CD8-positive, alpha-beta T cell (primary cell): ENCODE measurements at places on chromosomes 5 and 9.

- DNase-seq, result no peak
Measured at GRCh38 chr9:125241863-125242739, 958 bp upstream of the HSPA5 start.

DNA sequence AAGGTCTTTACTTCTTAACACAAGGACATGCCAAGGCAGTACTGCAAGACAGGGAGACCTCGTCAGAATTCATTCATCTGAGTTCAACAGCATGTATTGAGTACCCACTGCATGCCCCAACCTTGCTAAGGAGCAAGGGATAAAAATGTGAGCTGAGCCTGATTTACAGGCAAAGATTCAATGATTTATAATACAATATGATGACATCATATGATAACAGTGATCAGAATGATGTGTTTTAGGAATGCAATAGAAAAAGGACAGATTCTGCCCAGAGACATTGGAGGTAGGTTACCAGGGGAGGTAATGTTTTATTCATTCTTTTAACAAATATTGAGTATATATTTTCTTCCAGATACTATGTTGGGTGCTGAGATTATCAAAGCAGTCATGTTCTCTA is 406.6 kb downstream of the ARHGEF28 start:
- no peak for DNase-seq

DNA sequence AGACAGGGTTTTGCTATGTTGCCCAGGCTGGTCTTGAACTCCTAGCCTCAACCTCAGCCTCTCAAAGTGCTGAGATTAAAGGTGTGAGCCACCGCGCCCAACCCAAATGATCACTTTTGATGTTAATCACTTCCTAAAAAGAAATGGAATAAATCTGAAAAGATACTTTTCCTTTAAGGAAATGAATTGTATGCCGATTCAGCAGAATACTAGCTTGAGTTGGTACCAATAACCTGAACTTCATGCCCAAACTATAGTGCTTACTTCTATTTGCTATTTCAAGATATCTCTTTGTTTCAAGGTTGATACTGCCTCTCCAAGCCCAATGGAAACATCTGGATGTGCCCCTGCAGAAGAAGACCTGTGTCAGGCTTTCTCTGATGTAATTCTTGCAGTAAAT is 4.0 kb downstream of the CCNB1 start:
- no peak for DNase-seq

DNA sequence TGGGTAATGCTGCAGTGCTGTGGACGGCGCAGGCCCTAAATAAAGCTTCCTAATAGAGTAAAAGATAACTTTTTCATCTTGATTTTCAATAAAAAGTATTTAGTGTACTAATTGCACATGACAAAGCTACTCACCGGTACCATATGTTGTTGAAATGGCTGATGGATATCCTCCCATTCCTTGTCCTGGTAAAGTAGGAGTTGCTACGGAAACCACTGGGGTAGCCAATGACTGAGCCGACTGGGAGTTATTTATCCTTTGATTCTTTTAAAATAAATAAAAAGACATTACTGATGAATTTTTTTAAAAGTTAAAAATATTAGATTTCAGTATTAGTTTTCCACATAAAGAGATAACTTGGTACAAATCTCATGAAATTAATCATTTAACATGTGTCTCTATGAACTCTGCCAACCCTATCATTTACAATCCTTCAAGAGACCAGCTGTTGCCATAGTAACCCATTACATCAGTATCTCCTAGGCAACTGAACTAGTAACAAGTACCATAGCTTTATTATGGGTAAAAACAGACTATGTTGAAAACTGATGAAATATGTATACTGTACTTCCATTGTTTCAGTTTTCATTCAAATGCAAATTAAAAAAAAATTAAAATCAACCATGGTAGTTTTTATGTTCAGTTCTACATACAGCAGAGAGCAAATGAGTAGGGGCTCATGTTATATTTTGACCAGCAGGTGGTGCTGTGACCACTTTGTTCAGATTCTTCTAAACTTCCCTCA is 153.7 kb downstream of the MEF2C start:
- no peak for DNase-seq

DNA sequence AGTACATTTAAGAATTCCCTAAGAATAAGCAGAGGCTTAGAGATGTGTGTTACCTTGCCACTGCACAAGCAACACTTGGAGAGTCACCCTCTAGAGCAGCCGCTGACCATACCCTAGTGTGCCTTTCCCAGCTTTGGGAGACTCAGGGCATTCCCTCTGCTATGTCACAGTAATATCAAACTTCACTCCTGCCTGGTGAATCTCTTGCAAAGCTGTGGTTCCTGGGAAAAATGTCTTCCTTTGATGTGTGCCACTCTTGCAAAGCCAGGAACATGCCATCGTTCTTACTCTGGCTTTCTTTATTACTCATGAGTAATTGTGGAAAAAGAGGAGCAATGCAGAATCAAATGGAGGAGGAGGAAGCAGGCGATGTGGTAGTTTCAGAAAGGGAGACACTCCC is 173.2 kb downstream of the CCDC192 start:
- DNase-seq, result no peak

DNA sequence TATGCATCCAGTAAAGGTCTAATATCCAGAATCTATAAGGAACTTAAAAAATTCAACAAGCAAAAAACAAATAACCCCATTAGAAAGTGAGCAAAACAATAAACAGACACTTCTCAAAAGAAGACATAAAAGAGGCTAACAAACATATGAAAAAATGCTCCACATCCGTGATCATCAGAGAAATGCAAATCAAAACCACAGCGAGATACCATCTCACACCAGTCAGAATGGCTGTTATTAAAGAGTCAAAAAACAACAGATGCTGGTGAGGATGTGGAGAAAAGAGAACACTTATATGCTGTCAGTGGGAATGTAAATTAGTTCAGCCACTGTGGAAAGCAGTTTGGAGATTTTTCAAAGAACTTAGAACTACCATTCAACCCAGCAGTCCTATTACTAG is 86.1 kb downstream of the WWC1 start:
- DNase-seq, result no peak

DNA sequence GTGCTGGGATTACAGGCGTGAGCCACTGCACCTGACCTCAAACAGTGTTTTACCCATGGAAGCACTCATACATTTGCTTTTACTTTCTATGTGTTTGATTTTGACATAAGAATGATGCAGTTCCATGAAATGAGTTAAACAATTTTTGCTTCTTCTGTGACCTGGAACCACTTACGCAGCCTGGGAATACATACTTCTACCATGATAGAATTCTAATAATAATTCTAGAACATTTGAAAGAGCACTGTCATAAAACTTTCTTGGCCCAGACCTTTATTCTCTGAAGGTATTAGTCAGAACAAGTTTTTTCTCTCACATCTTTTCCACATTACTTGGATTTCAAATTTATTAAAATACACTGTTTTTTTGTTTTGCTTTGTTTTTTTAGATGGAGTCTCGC is 25.3 kb upstream of the COL5A1 start:
- DNase-seq, result no peak

DNA sequence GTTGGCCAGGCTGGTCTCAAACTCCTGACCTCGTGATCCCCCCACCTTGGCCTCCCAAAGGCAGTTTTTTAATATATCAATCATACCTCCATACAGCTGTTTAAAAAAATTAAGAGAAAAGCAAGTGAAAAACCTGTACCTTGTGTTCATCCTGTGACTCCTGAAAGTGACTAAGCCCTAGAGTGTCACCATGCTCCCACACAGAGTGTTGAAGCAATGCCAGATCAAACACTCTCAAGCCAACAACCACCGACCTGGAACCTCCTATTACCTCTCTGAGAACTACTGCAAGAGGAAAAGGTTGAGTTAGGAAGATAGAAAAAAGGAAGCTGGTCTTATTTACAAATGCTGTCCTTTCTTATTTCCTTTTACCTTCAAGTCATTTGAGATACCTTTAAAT is 123.5 kb downstream of the RASEF start:
- DNase-seq, result no peak

- DNase-seq, result no peak
Measured at GRCh38 chr5:14995229-14995628, 123.7 kb upstream of the ANKH start.

- no peak for DNase-seq
Measured at GRCh38 chr9:98869078-98869745, 61.7 kb downstream of the GALNT12 start.

DNA sequence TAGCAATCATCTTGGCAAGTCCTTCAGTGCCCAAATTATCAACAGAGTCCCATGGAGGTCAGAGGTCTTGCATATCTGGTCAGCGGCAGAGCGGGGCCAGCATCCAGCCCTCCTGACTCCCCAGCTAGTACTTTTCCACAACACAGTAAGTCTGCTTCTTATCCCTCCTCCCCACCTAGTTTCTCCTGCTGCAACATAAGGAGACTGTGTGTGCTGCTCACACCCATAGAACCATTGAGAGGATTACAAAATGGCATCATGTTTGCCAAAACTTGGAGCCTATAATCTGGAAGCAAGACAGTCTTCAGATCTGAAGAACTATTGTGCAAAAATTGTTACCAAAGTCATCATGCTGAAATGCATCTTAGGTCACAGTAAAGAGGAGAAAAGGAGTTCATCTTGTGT is 125.8 kb upstream of the ZNF366 start:
- DNase-seq, result no peak

GRCh38 chr9:127912882-127913281 is 4.0 kb downstream of the ST6GALNAC4 start:
- DNase-seq, result no peak

- DNase-seq, result no peak
Measured at GRCh38 chr5:126415789-126416188, 7.4 kb upstream of the GRAMD2B start.

DNA sequence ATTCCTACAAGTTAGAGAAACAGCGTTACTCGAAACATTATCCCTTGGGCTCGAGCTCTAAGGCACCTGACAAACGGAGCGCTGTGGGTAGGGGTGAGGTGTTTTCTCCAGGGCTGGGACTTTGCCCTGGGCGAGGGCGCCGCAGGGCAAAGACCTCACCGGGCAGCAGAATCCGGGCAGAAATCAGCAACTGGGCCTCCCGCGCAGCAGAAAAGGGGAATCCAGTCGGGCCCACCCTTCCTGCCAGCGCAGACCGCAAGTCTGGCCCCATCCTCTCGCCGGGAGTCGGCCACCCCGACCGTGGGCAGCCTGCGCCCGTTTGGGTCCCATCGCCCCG is 430 bp upstream of the MSH3 start:
- peak; percentile 37 for DNase-seq

DNA sequence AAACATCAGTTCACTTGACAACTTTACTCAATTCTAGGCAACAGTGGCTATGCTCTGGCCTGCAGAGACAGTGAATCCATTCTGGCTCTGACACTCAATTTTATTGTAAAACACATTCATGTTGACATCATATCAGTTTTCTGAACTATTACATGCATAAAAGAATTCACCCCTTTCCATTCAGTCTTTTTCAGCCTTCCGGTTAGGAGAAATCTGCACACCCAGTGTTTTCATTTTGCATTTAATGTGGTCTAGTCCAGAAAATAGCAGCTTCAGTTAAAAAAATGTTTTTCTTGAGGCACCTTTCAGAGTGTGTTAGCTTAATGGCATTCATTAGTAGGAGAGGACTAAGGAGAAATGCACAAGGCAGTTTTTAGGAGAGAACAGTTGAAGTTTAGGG is 95.1 kb downstream of the PBX3 start:
- no peak for DNase-seq

GRCh38 chr9:5402217-5402616 is 35.5 kb downstream of the PLGRKT start:
- DNase-seq, result no peak

GRCh38 chr5:122390154-122390553 is 78.1 kb downstream of the SNCAIP start:
- DNase-seq, result no peak

DNA sequence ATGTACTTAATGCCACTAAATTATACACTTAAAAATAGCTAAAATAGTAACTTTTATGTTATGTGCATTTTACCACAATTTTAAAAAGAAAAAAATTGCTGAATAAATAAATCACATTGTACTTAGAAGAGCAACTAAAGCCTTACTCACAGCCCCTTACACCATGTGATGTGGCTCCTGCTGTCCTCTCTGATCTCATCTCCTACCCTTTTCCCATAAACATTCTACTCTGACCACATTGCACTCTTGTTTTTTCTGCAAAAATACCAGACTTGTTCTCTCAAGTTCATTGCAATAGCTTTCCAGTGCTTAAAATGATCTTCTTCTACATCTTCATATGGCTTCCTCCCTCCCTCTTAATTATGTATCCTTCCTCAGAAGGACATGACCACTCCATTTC is 268.4 kb downstream of the ELAVL2 start:
- DNase-seq, result no peak

GRCh38 chr9:82563094-82563493 is 499.8 kb downstream of the RASEF start:
- DNase-seq, result no peak
